ENCODE measurements at places on chromosomes 6 and 20. TPM values are rescaled to one million over a fixed set of nuclear protein-coding genes. Genes with fewer than 3 reads are reported as not detected.

The C6orf118 gene
- total RNA-seq = 0.21 TPM

The DDX43 gene
- total RNA-seq = 0.48 TPM

The PLEKHG1 gene
- total RNA-seq = 14.9 TPM

The SPATS1 gene
- total RNA-seq = not detected

The BPIFA1 gene
- total RNA-seq = not detected

The CTCFL gene
- not detected for total RNA-seq

Measured in tracheal epithelial cell (primary cell).